Amniotic stem cell (primary cell): ENCODE measurements at places on chromosomes 5 and 9.

DNA sequence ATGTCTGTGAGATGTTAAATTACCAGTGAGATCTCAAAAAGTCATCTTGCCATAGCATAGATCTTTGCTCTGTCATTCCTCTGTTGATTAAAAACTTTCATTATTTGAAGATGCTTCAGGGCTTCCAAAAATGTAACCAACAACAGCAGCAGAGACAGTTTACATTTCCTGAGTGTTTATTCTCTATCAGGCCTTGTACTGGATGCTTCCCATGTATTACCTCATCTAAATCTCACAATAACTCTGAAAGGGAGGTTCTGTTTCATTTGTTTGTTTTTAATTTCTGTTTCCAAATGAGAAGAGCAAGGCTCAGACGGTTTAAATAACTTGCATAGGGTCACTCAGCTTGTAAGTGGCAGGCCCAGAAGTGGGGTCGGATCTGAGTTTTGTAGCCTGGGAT is 45.2 kb downstream of the MRRF start:
- DNase-seq = no peak

- peak; percentile 68 for DNase-seq
Measured at GRCh38 chr5:41793141-41793770, 77.0 kb downstream of the OXCT1 start.

DNA sequence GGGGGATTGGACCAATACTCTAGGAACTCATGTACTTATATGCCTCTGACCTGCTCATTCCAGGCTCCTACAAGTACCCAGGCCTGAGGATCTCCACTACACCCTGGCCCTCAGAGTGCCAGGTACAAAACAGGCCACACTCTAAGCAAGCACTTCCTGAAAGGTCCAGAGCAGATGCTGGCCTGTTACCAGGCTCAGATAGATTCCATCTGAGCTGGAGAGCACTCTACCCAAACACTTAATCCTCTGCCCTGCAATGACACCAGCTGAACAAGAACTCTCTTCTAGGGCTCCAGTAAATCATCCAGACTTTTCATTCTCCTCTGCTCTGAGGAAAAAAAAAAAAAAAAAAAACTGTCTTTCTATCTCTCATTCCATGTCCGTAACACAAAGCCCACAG is 2.9 kb downstream of the P4HA2 start:
- no peak for DNase-seq

DNA sequence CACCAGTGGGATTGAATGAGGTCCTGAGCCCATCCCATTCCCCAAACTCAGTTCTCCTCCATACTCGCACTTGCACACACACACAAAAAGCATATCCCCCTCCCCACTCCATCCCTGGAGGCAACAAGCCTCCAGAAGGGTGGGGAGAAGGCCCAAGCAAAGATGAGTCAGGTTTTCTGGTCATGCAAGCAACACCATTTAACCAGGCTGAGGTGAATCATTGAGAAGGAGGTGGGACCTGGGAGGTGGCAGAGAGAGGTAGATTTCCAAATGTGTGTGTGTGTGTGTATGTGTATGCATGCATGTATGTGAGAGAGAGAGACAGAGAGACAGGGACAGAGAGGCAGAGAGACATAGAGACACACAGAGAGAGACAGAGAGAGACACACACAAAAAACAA is 185.2 kb upstream of the TRIM32 start:
- DNase-seq = no peak

GRCh38 chr9:94999832-95000231 is 273.3 kb downstream of the AOPEP start:
- no peak for DNase-seq

- DNase-seq = no peak
Measured at GRCh38 chr9:106970219-106970975, 107.4 kb downstream of the ZNF462 start.

- DNase-seq = no peak
Measured at GRCh38 chr9:137456061-137456863, 2.9 kb downstream of the NSMF start.

- DNase-seq = no peak
Measured at GRCh38 chr5:11918463-11919045, 14.3 kb upstream of the CTNND2 start.

- no peak for DNase-seq
Measured at GRCh38 chr5:150860246-150860821, 14.0 kb downstream of the IRGM start.

DNA sequence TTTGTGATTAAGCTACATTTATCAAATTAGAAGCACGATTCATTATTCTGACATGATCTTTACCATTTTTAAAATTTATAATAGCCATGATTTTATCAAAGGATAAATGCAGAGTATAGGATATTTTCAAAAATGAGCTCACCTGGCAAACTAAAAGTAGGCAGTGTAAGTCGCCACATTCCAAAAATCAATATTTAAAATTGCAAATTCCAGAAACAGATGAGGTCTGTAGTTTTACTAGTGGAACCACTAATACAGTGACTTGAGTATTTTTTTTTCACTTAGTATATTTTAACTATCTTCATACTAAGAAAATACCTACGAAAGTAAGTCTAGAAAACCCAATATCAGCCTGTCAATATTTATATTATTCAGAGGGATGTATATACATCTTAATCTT is 164.2 kb downstream of the PDE4D start:
- DNase-seq = no peak

DNA sequence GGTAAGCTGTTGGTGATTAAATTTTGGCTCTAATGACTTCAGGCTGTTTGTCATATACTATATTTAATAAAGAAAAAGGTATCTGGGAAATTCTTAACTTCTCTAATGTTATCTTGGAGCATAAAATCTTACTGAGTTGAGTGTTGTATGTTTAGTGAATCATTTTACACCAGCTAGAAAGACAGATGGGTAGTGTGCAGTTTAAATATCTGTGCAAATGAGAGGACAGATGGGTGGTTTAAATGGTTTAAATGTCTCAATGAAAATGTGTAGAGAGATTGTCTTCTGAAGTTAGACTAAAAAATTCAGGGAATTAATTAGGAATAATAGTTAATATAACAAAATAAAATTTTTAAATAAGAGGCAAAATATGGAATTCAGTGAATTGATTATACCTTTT is 114.5 kb downstream of the FER start:
- DNase-seq = no peak

DNA sequence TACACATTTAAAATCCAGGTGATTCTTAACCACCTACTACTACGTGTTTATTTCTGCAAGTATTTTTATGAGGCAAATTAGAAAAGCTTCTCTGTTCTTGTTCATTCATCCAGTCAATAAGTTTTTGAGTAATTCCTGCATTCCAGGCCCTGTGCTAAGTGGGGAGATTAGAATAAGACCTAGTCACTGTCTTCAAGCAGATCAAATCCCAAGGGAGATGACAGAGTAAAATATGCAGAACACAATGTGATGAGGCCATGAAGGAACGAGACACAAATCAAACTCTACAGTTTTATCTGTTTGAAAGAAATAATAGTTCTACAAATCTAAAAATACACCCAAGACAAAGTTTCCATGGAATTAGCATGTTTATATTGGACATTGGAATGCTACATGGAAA is 158.8 kb downstream of the CEP120 start:
- DNase-seq = no peak

GRCh38 chr9:105206496-105206820 is 38.0 kb upstream of the SLC44A1 start:
- DNase-seq = no peak

GRCh38 chr5:135156715-135157404 is 122.8 kb upstream of the PITX1 start:
- DNase-seq = no peak

DNA sequence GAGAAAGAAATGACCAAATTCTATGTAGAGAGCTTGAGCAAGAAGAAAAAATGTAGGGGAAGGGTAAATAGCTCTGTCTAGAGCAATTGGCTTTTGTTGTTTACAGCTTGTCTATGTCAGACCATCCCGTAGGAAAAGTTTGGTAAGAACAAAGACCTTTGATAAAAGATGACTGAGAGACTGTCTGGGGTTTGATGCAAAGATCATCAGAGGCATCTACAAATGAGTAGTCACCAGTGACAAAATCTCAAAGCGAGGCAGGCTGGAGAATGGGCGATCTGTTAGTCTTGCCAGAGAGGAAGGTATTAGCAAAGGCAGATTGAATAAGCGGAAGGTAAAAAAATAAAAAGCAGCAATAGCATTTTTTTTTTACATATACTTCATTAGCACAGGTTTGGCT is 125.0 kb upstream of the RASGRF2 start:
- DNase-seq = no peak

- DNase-seq = no peak
Measured at GRCh38 chr9:114592356-114592755, 4.8 kb downstream of the ATP6V1G1 start.

DNA sequence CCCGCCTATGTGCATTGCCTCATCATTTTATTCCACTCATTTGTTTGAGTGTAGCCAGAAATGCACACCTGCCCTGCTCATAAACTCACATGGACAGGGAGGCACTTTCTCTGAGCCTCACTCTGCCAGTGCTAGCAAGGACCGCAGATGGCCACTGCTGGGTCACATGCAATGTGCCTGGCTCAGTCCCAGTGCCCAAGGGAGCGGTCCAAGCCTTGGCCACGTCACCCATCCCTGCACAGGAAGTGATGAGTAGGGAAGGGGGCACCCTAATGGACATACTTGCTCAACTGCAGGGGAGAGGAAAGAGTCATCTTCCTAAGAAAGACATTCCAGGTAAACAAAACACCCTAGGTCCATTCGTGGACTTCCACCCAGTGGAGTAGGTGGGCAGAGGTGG is 630.9 kb downstream of the IRX1 start:
- no peak for DNase-seq

- no peak for DNase-seq
Measured at GRCh38 chr5:150167908-150168307, 1.3 kb downstream of the CDX1 start.

- DNase-seq = no peak
Measured at GRCh38 chr5:82984786-82985735, 92.1 kb downstream of the TMEM167A start.

- DNase-seq = no peak
Measured at GRCh38 chr5:32265902-32266301, 46.8 kb downstream of the MTMR12 start.

DNA sequence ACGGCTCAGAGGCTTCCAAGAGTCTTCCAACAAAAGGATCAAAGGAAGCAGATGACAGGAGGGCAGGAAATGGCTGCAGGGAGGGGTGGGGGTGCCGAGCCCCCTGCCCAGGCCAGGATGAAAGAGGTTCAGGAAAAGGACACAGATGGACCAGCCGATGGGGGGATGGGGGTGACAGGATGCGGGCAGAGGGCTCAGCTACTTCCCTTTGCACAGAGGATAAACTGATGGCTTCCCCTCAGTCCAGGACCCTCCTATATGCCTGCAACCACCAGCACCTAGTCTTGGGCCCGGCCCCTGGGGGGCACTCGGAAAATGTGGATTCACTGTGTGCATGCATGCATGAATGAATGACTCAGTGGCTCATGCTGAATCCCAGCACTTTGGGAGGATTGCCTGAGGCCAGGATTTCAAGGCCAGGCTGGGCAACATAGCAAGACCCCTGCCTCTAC is 148.2 kb downstream of the C9orf50 start:
- no peak for DNase-seq

- DNase-seq = peak; percentile 75
Measured at GRCh38 chr5:55597014-55597981, 62.5 kb upstream of the PLPP1 start.

DNA sequence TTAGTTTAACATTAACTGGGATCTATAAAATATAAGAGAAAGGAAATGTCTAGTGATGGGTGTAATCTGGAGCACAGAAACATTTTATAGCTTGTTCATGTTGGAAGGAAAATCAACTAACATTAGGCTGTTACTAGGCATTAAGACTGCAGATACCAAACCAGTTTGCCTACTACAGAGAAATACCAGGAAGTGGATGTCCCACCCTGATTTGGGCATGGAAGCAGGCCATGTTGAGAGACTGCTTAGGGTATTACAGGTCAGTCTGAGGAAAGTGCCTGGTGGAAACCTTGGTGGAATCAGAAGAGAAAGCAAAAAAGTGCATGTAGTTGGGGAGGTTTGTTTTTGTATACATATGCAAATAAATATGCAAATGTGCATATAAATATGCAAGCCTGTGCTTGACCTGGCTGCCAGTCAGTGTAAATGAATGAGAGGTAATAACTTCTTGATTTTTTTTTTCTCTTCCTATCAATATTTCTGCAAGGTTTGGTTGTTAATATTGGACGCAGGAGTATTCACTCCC is 9.6 kb upstream of the CCDC112 start:
- DNase-seq = no peak

DNA sequence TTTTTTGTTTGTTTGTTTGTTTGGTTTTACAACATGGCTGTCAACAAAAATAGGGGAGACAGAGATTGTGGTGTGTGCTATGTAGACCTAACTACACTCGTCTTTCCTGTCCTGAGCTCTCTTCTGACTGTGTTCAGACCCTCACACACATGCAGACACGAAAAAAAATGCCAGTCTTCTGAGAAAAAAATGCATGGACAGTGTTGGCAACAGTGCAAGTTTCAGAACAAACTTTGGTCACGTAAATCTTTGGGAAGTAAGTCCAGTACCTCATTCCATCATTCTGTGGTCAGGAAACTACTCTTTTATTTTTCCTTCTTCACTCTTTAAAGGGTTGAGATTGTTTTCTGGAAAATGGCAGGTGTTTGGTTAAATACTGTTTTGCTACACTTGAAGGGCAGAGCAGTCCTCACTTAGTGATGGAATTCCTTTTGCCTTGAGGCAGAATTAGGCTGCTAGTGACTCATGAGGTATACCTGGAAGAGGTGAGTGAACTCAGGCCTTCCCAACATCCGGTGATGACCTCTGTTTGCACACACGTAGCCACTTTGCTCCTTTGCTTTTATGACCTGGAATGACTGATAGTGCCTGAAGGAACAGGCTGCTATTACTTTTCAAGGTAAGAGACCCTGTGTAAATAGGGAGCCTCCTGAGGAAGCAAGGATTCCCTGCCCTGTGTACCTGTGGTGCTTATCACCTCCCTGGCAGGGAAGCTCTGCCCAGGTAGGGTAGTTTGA is 81.6 kb upstream of the TNFAIP8 start:
- no peak for DNase-seq

DNA sequence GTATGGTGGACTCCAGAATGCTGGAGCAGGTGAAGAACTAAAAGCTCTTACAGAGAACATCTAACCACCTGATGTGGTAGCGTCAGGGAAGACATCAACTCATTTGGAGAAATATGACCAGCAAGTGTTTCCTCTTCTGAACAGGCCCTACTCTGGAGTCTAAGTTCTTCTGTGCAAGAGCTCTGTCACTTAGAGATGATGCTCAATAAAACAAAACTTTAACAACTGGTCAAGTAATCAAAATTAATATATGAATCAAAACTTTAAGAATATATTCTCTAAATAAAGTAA is 85.8 kb downstream of the CYFIP2 start:
- DNase-seq = no peak

- DNase-seq = no peak
Measured at GRCh38 chr9:28365020-28365640, 791.8 kb upstream of the C9orf72 start.

DNA sequence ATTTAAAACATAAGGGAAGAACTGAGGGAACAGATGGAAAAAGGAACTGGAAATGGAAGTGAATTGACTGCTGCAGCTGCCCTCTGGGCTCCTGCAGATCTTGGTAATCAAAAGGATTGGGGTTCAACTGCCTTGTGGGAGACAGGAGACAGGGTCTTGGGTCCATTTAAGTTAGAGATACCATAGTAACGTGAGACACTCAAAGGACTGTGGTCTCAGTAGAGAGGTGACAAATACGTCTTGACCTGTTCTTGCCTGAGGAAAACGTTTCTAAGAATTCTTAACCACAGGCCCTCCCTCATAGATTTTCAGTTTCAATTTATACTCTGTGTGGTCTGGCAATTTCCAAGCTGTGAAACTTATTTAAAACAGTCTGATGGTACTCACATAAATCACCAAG is 100.8 kb upstream of the DHFR start:
- no peak for DNase-seq
